COLO829 (cell line): ENCODE measurements at places on chromosomes 11 and 22.

DNA sequence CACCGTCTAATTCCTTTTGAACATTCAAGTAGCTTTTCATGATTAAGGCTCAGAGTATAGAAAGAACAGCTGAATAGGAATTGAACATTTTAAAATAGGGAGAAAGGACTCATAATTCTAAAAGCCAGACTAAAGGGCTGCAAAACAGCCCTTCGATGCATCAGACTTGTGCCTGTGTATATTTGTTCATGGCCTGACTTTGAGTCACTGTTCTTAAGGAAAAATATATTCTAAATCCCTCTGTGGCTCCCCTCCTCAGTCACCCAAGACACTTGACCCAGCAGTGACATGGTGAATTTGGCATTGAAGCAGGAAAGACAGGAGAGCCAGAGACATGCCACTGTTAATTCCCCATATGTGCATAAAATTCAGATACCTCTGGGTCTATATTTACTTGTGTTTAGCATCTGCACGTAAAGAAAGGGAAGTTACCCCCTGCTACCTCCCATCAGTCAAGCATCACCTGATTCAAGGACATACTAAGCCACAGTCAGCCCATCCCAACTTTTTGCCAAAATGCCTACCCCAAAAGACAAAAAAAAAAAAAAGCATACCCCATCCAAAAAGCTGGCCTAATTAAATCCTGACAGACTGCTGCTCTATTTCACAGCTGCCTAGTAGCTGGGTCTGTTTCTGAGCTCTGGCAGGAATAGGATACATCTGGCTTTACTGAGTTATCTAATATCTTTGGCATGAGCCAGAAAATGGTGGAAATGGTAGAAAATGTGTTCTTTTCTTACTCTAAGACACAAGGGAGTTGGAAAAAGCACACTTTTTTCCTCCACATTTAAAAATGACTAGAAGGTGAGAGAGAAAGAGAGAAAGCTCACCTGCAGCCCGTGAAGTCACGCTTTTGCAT, 93.5 kb downstream of the COMMD9 start:
- DNase-seq, result no peak

DNA sequence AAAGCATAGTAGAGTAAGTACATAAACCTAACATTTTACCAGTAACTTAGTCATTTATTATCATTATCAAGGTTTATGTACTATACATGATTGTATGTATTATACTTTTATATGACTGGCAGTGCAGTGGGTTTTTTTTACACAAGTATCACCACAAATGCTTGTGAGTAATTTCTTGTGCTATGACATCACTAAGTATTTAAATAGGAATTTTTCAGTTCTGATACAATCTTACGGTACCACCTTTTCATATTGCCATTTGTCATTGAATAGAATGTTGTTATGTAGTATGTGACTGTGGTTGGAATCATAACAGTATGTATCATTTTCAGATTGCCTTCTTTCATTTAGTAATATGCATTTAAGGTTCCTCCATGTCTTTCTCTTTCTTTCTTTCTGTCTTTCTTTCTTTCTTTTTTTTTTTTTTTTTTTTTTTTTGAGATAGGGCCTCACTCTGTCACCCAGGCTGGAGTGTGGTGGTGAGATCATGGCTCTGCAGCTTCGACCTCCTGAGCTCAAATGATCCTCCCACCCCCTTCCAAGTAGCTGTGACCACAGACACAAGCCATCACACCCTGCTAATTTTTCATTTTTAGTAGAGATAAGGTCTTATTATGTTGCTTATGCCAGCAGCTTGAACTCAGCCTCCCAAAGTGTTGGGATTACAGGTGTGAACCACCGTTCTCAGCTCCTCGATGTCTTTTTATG, 18.6 kb downstream of the ATM start:
- no peak for DNase-seq

GRCh38 chr11:19769820-19770219, 57.2 kb downstream of the NAV2 start:
- DNase-seq, result no peak

- no peak for DNase-seq
Observed at GRCh38 chr11:9075556-9075955, 15.8 kb downstream of the SCUBE2 start.

DNA sequence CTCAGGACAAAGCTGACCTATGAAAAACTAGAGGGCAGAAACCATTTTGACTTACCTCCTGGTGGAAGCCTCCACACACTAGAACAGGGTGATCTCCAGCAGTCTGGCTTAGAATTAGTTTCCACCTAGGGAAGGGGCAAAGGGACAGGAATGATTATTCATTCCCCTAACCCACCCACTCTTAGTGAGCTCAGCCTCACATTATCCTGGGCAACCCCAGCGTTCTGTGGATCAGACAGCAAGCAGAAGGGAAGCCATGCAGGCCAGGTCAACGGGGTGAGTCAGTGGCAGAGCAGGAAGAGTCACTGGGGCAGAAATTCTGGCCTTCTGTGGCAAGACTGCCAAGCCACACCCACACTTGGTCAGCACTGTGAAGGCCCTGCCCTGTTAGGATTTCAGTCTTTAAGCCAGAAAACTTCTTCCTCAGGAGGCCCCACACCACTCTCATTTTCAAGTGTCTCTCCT, 10.5 kb downstream of the NUMA1 start:
- peak; percentile 56 for DNase-seq

DNA sequence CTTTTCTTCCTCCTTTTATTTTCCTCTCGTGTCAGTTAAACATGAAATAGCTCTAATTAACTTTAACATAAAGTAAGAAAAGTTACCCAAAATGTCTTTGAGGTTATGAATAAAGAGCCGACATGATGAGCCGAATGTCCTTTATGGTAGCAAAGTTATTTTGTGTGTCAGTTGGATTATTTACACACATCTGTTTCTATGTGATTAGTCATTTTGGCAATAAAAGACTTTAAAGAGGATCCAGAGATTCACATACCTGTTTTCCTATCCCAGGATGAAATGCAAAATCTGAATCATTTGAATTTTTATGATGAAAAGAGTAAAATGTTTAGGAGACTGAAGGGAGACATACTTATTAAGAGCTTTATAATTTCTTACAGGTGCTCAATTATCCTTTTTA, 34.0 kb upstream of the TECTA start:
- no peak for DNase-seq

DNA sequence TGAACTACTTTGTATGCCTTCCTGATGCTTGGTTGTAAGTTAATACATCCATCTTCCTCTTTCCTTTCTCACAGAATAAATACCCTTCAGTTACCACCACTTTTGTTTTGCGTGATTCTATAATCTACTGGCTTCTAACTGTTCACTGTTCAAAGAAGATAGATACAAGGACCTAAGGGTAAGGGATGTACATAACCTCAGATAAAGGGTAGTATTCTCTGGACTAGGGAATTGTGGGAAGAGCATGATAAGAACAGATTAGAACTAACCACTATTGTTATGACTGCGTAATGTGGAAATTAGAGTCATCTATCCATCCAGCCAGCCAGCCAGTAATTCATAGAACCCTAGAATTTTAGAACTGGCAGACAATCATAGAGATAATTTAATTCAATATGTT, 36.4 kb downstream of the MAP6 start:
- no peak for DNase-seq

GRCh38 chr11:30422447-30423278, 99.8 kb downstream of the ARL14EP start:
- DNase-seq, result peak; percentile 68

DNA sequence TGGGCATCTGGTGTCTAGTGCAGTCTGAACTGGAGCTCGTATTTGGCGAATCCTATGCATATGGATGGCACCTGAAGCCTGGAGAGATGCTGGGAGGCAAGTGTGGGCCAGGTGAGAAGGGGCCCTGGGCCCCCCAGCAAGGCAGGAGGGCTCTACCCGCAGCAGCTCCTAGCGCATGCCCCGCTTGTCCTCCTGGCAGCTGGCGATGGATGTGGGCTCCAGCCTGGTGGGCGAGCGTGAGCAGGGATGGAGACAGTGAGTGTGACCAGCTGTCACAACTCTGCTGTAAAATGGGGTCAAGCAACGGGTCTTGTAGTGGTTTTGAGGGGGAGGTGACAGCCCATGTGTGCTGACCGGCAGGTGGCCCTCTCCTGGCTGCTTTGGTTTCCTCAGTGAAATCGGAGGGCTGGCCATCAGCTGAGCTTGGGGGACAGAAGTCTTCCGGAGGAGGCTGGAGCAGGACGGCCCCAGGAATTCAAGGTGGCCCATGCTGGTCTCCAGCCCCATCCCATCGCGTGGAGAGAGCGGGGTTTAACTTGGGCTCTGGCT, 12.0 kb downstream of the FRMD8 start:
- no peak for DNase-seq

- peak; percentile 100 for DNase-seq
Observed at GRCh38 chr22:40668611-40669411, 10.5 kb upstream of the MCHR1 start.

GRCh38 chr11:118619444-118620197, 12.2 kb downstream of the PHLDB1 start:
- peak; percentile 82 for DNase-seq

- DNase-seq, result peak; percentile 69
Observed at GRCh38 chr11:3885855-3886254, 30.4 kb downstream of the STIM1 start.

DNA sequence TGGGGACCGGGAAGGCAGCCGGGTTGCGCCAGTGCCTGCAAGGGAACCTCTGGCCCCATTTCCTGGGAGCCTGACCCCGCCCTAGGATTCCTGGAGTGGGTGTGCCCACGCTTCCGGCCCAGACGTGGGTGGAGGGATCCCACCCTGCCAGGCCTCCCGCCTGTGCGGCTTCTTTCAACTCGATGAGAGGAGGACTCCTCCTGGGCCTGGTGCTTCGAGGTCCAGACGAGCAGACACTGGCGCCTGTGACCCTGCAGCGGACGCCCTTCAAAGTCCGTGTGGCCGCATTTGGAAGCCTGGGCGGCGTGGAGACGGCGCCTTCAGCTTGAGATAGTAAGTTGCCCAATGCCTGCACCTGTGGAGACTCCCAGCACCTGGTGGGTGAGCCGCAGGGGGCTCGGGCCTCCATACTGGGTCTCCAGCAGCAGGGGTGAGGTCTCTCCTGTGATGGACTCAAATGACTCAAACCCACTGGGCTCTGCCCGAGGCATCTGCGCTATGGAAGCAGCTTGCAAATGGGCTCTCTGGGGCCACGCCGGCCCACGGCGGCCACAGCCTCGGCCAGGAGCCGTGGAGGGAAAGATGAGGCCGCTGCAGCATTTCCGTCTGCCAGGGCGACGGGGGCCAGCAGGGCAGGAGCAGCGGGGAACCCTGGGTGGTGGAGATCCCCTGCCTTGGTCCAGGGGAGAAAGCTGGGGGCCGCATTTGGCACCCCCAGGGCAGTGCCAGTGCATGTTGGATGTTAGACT, 64.3 kb upstream of the PPARA start:
- DNase-seq, result peak; percentile 80

GRCh38 chr11:133418218-133418617, 114.1 kb downstream of the OPCML start:
- DNase-seq, result no peak

DNA sequence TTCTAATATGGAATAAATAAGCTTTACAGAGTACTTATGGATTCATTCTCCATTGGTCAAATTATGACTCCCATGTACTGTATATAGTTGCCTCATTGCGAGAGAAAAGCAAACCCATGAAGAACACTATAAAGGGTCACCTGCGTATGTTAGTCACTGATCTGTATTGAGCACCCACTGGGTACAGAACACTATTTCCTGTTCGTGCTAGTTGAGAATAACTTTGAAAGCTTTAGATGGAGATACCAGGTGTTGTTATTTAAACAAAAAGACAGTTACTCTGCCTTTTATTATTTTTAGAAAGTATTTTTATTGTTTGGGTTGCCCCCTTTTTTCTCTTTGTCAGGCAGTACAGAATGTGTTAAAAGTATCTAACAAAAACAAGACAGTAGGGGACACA, 79.9 kb downstream of the DEUP1 start:
- DNase-seq, result no peak

DNA sequence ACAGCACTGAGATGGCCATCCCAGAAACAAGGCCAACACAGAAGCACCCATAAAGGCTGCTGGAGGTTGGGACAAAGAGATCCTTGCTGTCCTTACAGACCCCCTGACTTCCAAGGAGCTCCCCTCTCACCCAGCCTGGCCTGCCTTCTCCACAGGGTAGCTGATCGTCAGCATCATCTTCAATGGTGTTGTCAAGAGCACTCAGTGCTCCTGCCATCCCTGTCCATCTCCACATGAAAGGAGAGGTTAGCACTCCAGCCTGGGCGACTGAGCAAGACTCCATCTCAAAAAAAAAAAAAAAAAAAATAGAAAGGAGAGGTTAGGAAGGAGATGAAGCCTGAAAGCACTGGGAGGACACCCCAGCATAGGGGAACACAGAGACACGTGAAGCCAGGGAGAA, 2.1 kb upstream of the POU2AF3 start:
- DNase-seq, result no peak

DNA sequence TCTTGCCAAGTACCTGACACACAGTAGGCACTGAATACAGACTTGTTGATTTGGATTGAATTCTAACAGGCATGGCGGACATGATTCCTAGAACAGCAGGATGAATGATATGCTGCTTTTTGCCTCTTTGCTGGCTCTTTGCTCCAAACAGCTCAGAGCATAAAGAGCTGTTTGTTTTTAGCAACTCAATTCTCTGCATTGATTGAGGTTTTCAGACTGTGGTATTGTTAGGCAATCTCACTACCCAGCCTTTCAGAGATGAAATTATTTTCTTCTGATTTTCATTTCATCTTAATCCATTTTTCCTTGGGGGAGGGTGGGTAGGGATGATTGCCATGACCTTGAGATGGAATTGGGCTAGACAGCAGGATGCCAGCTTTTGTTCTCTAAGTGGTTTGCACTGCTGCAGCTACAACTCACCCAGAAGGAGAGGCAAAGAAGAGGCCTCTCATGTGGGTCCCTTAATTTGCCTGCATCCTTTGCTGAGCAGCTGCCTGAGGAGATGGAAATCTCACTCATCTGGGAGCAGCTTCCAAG, 20.5 kb downstream of the COA4 start:
- peak; percentile 66 for DNase-seq

DNA sequence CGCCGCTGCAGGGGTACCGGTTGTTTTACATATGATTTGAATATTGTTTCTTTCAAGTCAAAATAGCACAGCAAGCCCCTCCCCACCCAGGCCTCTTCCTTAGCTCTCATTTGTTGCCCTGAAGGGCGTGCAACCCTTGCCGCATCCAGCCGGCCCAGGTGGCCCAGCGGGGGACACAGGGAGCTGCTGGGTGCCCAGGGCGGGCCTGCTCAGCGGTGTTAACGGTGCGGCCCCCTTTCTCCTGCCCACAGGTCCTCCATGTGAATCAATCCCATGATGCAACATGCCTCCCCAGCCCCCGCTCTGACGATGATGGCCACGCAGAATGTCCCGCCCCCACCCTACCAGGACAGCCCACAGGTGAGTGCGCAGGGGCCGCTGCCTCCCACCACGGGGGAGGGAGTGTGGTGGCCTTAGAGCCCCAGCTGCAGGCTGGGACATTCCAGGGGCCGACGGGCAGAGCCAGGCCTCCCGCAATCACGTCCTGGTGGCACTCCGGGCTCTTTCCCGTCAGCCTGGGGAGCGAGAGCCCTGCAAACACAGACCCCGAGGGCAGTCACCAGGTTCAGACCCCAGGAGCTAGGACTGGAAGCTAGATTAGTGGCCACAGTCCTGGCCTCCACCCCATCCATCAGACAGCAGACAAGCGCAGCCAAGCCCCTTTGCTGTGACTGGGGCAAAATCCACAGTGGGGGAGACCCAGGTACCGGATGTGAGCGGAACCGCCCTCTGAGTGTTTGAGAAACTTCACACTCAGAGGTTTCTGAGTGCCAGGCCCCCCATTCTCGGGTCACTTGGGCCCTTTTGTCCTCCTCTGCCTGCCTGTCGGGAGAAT, 144.8 kb downstream of the FEZ1 start:
- no peak for DNase-seq
